ENCODE measurements at places on chromosomes 5 and 9.

- no peak for DNase-seq
Observed at GRCh38 chr9:130901498-130902203, 5.0 kb upstream of the QRFP start.

- no peak for DNase-seq
Observed at GRCh38 chr9:134963546-134963945, 45.8 kb upstream of the FCN1 start.

- no peak for DNase-seq
Observed at GRCh38 chr9:89685698-89686097, 80.9 kb downstream of the GADD45G start.

- DNase-seq, result no peak
Observed at GRCh38 chr5:29994519-29994918, 1199.0 kb upstream of the CDH6 start.

DNA sequence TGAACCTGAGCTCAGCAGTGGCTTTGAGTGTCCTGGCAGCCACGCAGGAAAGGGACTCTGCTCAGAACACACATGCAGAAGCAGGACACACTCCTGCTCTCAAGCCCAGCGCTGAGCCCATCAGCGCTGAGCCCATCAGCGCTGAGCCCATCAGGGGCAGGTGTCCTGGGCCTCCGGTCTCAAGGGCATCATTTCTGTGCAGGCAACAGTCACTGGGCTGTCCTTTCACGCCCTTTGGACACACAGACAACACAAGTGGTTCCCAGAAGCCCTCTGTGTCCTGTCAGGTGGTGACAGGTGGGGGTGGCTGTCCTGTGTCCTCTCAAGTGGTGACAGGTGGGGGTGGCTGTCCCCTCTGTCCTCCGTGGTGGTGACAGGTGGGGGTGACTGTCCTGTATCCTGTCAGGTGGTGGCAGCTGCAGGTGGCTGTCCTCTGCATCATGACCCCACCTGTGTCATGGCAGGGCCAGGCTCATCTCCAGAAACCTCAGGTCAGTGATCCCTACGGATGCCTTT, 39.0 kb upstream of the CLPTM1L start:
- no peak for DNase-seq

DNA sequence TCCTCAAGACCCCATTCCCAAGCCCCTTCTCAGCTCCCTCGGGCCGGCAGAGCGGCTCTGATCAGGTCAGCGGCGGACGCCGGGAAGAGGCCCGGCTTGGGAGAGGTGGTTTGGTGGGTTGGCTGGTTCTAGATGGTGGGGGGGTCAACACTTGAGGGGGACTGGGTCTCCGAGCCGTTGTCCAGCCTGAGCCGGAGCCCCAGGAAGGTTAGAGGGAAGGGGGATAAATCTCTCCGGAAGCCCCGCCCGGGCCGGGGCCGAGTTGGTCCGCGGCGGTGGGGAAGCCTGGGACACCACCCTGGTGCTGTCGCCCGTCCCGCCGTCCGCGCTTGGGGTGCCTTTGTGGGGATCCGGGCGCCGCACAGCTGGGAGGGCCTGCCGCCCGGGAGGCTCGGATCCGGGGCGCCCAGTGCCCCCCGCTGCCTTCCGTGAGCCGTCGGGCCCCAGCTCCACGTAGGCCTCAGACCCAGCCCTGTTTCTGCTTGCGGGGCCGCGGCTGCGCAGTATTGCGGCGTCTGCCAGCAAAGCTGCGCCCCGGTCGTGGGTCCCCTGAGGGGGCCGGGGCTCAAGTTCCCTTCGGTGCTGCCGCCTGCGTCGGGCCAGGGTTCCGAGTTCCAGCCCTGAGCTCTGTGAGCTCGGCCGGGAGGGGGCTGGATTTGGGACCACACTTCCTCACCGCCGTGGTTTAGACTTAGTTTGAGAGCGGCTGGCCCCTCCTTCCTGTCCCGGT, 542 bp upstream of the TRIM52 start:
- peak; percentile 65 for DNase-seq

DNA sequence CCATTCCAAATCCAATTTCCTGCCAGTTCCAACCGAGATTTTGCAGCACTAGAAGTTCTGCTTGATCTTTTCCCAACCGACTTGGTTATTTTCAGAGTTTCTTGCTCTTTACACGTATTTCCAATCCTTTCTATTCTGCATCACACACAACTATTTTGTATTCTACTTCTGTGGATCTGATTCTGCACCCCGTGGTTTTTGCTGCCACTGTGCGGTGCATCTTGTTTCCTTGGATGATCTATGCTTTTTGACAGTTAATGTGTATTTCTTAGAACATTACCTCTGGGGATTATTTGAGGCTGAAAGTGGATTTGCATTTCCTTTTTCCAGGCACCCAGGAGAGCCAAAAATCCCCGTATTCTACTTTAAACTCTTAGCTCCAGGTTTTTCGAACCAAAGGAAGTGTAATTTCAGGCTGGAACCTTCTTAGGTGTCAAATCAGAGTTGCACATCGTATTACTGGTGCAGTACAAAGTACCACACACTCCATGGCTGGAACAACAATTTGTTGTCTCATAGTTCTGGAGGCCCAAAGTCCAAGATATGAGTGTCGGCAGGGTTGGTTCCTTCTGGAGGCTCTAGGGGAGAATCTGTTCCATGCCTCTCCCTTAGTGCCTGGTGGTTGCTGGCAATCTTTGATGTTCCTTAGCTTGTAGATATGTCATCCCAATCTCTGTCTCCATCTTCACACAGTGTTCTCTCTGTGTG, 14.7 kb upstream of the SARDH start:
- DNase-seq, result no peak

DNA sequence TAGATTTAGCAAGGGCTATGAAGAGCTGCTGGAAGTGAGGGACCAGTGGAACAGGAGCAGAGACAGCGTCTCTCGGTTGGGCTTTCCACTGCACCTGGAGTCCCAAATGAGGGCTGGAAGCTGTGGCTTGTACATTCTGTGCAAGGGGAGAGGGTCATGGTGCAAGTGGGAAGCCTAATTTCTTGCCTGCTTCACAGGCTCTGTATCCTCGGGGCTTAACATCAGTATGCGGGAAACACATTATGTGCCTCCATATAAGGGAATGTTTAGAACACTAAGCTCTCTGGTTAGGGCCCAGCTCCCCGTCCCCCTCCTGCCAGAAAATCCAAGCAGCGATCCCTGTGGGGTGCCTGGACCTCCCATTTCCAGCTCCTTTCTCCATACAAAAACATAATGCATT, 89.0 kb upstream of the NIPAL4 start:
- DNase-seq, result peak; percentile 41

DNA sequence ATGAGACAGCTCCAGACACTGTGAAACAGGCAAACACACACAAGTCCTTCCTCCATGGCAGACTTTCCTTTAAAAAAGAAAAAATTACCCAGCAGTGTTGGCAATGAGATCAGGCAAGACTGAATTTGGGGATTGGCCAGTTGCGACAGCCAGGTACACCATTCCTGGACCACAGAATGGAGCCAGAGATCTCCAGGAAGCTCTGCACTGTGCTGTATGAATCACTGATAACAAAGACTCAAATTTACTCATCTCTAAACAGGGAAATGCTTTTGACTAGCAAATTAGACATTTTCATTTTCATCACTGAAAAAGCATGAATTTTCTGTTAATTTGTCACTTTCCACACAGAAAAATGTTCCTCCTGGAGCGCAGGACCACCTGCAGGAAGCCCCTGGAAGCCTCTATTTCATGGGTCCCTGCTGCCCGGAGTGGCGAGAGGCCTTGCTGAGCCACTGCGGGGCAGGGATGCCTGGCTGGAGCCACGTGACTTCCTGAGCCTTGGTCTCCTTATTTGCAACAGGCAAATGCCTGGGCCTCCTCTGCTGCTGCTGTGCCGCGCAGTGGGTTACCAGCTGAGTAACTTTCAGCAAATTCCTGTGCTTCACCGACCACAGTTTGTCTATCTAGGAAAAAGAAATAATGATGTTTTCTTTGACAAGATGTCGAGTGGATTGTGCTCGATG, 185.9 kb upstream of the ZNF618 start:
- no peak for DNase-seq

DNA sequence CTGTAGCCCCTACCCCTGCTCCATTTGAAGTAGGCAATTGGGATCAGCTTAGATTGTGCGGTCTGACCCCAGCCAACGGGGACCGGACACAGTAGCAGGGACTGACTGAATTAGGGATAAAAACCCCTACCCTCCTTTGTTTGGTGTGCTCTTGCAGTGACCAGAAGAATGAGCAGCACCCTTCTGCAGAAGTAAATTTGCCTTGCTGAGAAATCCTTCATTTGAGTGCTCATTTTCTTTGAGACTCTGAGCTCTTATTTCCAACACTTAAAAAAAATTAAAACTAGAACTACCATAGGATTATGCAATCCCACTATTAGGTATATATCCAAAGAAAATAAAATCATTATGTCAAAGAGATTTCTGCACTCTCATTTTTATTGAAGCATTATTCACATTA, 560.0 kb downstream of the CDH12 start:
- no peak for DNase-seq

DNA sequence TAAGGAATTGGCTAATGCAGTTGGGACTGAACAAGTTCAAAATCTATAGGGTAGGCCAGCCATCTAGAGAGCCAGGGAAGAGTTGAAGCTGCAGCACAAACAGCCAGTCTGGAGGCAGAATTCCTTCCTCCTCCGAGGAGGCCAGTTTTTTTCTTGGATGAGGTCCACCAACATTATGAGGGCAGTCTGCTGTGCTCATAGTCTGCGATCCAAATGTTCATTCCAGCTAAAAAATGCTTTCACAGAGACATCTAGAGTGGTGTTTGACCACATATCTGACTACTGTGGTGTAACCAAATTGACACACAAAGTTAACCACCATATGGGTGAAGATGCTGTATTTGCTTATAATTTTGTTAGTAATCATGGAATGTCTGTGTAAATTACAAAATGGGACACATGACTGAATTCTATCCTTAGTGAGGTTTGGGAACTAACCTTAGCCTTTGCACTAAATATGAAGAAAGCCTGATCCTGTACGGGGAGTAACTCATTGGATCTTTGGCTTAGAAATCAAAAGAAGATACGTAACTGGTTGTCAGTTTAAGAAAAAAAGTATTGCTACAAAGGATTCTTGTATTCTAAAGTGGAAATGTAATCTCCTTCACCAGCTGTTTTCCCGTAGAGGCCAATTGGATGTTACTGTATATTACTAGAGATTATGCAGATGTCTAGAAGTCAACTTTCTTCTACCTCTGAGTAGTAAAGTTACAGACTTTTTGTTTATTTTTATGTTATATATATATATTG, 70.6 kb downstream of the SPIN1 start:
- peak; percentile 80 for DNase-seq

DNA sequence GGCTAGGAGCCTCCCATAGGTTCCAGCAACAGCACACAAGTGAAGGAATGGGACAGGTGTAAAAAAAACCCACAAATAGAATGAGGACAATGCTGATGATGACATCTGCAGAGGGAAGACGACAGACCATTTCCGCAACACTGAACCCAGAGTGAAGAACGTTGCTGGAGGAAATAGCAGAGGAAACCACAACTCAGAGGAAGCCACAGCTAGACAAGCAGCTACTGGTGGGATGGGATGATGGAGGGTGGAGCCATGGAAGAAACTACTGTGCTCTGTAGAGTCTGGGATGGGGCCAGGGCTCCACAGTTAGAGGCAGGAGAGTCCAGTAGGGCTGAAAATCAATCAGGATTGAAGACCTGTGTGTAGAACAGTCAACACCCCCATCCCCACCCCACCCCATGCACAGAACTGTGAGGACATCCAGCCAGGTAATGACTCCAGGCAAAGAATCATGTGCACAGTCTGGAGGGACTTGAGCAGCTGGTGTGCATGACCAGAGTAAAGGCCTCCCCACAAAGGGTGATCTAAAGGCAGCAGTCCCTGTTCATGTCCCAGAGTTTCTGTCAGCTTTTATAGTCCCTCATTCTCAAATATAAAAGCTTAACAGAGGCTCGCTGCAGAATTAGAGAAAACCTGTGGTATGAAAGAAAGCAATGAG, 65.2 kb upstream of the SPIN1 start:
- DNase-seq, result peak; percentile 76

DNA sequence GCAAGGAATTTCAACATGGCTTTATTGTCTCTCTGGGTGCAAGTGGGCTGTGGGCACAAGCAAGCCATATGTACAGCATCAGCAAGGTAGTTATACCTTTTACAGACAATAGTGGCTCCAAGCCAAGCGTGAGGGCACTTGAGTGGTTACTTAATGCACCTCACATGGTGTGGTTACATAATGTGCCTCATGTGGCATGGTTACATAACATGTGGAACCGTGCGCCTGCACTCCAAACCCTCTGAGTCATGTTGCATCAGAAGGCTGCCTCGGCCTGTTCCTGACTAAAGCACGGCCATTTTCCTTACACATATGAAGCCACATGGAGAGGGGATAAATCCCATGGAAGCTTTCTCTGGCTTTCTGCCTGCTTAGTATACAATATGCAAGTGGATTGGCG, 150.9 kb downstream of the OSTF1 start:
- DNase-seq, result peak; percentile 52

DNA sequence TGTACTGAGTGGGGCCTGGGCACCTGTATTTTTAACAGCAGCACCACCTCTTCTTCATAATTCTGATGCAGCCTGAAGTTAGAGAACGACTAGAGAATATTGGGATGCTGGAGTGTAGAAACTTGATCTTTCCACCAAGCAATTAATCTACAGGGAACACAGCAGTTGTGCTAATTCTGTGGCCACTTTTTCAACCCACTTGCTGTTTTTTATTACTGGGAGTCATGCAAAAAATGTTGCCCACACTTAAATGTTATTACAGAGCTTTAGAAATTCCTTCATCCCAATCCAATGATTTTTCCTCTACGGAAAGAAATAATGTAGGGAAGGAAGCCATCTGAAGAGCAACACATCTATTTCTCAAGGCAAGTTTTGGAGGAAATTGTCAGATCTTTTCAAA, 190.9 kb upstream of the TUT7 start:
- DNase-seq, result no peak

DNA sequence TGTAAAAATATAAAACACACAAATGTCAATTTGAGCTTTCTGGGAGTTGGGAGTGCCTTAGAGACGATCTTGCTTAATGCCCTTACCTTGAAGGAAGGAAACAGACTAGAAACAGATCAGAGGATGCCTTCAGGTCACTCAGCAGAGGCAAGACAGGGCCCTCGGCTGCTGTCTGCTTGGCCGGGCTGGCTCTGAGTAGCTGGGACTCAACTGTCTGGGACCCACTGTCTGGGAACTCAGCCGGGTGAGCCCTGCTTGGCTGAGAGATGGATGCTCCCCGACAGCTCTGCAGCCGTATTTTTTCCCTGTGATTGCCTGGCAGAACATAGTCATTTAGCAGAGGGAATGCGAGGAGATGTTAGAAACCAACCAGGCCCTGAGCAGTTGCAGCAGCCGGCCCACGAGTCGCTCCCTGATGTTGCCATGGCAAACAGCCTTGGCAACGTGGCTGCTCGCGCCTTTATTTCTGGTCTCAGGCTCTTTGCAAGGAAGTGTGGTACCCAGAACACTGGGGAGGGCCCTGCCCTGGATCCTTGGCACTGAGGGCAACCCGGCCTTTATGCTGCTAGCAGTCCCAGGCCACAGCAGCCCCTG, 10.9 kb downstream of the PPARGC1B start:
- no peak for DNase-seq

- DNase-seq, result no peak
Observed at GRCh38 chr5:16827755-16828154, 108.3 kb downstream of the MYO10 start.

GRCh38 chr5:178207183-178207916, 3.0 kb downstream of the HNRNPAB start:
- peak; percentile 83 for DNase-seq

GRCh38 chr5:10459080-10460055, 17.7 kb downstream of the ROPN1L start:
- DNase-seq, result no peak

GRCh38 chr9:90010793-90011192, 406.0 kb downstream of the GADD45G start:
- DNase-seq, result no peak

- no peak for DNase-seq
Observed at GRCh38 chr5:1100664-1101574, 10.9 kb downstream of the SLC12A7 start.

- no peak for DNase-seq
Observed at GRCh38 chr9:95078939-95079338, 238.6 kb downstream of the FANCC start.

Data from iris pigment epithelial cell (primary cell).